Activated naive CD4-positive, alpha-beta T cell (primary cell): ENCODE measurements at places on chromosomes 11 and 22.

DNA sequence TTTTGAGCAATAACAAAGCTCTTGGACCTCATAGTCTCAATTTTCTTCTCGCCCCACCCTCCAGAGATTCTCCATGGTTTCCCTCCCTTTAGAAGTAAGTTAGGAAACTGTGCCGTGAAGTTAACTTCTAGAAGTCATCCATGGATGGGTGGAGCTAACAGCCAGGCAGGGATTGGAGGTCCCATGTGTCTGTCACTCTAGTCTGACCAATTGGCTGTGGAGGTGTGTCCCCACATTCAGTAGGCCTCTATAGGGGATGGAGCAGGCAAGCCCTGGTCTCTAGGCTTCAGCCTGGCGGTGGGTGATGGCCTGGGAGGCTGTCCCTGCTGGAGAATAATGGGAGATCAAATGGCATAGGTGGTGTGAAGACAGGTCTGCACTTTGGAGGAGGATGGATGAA is 50.7 kb downstream of the TP53I11 start:
- DNase-seq, result no peak

- DNase-seq, result no peak
Measured at GRCh38 chr11:99349151-99349673, 328.5 kb downstream of the CNTN5 start.

DNA sequence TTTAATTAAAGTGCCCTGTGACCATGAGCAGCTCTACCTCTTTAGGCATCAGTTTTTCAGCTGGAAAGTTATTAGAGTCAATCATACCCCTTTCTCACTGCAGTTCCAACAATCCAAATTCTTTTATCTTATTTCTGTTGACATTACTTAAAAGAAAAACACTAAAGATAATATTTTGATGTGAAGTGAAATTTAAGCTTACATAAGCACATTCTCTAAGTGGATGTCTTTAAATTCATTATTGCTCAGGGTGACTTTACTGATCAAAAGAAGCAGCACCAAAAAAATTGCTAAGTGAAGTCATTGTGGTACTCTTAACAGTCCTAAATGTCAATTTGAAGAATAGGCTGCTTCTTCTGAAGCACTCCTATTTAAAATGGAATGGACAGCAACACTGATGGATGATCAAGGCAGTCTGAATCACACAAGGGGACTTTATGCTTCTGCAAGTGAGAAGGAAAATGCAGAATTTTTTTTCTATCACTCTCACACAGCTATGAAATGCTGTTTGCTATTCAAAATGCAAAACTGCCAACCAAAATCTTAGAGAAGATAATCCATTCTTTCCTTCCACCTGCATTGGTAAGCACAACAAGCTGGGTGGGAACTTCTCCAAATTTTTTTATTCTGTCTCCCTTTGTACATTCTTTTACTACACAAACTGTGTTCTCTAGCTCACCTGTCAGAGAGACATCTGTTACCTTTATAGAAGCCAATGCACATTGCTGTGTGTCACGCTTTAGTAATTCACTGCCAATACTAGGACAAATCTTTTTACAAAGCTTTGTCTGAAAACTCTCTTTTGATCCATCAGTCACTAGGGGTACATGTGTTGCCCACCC is 179.9 kb downstream of the GRIA4 start:
- DNase-seq, result no peak

GRCh38 chr11:78253797-78254196 is 65.1 kb downstream of the USP35 start:
- no peak for DNase-seq

DNA sequence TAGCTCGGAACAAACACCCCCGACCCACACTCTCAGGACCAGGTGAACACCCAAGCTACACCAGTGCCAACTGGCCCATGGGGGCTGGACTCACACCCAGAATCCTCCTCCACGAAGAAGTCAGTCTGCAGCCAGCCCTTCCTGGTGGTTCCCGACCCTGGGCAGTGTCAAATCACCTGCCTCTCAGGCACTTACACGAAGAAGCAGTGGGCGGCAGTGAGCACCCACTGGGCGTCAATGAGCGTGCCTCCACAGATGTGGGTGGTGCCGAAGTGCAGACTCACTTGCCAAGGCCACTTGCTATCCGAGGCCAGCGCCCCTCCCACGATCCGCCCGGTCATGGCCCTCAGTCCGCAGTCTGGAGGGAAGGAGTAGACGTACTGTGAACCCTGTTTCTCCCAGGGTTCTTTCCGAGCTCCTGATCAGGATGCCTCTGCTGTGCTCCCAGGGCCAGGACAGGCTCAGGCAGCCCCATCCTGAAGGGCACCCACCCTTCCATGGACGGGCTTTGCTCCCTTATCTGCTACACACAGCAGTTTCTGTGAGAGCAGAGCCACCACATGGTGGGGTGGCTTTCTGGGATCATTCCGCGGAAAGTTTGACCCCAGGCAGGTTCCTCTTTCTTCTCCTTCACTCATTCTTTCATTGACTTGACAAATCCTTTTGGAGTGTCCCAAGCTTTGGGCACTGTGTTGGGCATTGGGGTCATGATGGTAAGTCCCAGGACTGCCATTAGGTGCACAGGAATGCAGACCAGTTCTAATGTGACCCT is 19.4 kb downstream of the TMPRSS13 start:
- DNase-seq, result no peak

DNA sequence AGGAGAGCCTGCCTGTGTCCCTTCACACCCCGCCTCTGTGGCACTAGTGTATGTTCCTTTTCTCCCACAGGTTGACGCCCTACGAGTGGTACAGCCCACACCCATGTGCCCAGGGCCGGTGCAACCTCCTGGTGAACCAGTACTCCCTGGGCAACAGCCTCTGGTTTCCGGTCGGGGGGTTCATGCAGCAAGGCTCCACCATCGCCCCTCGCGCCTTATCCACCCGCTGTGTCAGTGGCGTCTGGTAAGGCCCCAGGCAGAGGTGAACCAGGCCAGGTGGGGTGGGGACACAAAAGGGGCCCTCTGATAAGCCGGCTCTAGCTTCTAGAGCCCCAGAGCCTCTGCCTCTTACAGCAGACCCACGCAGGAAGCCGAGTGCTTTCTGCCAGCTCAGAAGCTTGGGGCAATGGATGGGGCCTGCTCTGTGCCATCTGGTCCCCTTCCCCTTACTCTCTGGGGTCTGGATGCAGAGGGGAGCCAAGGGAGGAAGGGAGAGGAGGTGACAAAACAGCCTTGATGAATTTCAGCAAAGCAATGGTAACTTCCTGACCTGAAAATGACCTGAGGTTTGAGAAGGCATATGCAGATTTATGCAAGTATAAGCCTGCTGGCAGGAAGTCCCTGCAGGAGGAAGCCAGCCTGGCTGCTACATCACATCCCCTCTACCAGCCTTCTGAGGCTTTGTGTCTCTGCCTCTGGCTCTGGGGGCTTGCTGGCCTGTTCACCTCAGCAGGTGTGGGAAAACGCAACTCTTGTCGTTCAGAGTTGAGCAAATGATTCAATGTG is 67.0 kb upstream of the TBCEL start:
- no peak for DNase-seq

- no peak for DNase-seq
Measured at GRCh38 chr11:27406498-27407354, 43.7 kb upstream of the CCDC34 start.

DNA sequence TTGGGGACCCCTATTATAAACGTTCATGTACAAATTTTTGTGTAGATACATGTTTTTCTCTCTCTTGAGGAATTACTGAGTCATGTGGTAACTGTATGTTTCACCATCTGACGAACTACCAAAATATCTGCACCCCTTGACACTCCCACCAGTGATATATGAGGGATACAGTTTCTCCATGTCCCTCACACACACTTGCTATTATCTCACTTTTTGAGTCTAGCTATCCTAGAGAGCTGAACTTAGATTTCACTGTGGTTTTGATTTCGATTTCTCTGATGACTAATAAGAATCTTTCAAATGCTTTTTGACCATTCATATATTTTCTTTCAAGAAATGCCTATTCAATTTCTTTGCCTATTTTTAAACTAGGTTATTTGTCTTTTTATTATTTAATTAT is 200.2 kb downstream of the PGR start:
- DNase-seq, result no peak

GRCh38 chr11:6931146-6931713 is 5.0 kb downstream of the ZNF215 start:
- DNase-seq, result no peak

DNA sequence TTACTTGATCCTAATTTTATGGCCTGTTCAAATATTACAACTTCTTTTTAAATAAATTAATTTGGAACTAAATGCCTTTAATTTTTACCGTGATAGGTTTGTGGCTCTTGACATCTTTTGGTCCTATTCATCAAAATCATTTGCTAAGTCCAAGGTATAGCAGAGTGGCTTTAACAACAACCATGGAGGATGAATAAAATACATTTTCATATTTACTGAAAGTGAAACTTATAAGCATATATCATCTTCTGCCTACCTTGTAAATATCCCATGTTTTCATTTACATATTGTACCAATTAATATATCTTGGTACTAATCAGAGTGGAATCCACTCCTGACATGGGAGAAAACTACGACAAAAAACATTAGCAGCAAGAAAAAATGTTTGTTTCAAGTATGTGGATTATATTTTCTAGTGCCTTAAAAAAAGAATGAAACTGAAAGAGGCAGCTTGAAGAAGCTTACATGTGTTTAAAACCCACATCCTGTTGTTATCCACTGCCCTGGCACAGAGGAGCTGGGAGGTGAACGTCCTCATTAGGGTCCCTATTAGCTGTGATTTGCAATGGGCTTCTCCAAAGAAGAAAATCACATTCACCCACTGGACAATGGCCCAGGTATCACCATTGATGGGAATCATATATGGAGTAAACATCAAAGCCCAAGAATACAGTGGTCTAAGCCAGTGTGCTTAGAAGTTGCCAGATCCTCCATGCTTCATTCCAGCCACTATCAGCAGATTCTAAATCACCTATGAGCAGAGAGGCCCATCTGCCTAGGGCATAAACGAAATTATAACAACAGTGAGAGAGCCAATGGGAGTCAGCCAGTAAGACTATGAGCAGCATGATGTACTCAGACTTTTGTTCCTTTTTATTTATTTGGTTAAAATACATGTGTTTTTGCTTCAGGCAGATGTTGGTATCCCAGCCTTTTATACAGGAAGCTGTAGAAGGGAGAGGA is 84.7 kb downstream of the MAML2 start:
- DNase-seq, result peak; percentile 13

GRCh38 chr11:125874556-125875124 is 12.8 kb upstream of the HYLS1 start:
- no peak for DNase-seq

DNA sequence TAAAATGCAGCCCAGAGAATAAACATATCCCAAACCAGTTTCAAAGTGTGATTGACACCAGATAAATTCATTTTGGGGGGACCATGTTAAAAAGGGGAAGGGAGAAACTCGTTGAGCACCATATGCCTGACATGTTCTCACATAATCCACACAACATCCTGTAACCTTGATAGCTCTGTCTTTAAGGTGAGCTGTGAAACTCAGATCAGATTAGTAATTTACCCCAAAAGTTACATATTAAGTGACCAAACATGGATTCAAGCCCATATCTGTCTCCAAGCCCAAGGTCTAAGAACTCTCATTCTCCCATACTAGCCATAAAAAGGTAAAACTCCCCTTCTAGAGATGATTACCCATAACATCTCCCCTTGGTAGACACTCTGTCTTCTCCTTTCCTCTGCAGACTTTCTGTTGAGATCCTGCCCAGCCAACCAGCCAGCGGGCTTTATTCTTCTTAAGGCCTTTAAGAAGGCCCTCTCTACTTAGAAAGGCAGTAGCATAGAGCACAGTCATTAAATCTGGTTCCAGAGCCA is 150.7 kb downstream of the CCDC34 start:
- no peak for DNase-seq

GRCh38 chr11:76674517-76675400 is 4.2 kb upstream of the LRRC32 start:
- no peak for DNase-seq

GRCh38 chr22:35465109-35465701 is 65.3 kb downstream of the MCM5 start:
- DNase-seq, result no peak

GRCh38 chr11:21485006-21485405 is 707.9 kb upstream of the ANO5 start:
- DNase-seq, result no peak

GRCh38 chr11:120704256-120704750 is 192.8 kb downstream of the GRIK4 start:
- DNase-seq, result no peak

- no peak for DNase-seq
Measured at GRCh38 chr11:4054643-4055042, 40.0 kb upstream of the RRM1 start.

DNA sequence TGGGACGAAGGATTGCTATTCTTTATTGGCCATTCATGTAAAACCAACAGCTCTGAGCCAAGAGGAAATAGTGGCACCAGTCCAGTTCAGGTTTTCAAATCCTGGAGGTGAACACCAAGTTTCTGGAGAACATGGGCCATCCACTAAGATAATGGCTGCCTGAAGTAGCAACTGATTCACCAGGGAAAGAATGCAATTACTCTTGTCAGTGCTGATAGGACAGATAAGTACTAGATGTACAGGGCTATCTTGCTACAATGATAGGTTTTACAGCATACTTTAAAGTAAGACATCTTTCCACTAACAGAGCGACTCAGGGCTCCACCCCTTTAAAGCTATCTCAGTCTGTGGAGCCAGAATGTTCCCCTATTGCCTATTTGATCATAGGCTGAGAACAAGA is 36.8 kb upstream of the APOA1 start:
- DNase-seq, result no peak

DNA sequence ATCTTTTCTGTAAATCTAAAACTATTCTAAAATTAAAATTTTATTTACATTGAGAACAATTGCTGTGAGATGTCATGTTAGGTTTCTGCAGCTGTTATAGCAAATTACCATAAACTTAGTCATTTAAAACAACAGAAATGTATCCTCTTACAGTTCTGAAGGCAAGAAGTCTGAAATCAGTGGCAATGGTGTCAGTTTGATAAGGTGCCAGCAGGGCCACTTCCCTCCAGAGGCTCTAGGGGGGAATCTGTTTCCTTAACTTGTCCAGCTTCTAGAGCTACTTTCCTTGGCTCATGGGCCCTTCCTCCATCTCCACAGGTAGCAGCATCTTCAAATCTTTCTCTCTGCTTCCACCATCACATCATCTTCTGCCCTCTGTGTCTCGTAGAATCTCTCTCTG is 23.0 kb downstream of the MOGAT2 start:
- DNase-seq, result no peak

GRCh38 chr11:130622141-130622542 is 173.7 kb downstream of the ADAMTS15 start:
- DNase-seq, result no peak

- no peak for DNase-seq
Measured at GRCh38 chr22:28593299-28593698, 86.3 kb downstream of the TTC28 start.

DNA sequence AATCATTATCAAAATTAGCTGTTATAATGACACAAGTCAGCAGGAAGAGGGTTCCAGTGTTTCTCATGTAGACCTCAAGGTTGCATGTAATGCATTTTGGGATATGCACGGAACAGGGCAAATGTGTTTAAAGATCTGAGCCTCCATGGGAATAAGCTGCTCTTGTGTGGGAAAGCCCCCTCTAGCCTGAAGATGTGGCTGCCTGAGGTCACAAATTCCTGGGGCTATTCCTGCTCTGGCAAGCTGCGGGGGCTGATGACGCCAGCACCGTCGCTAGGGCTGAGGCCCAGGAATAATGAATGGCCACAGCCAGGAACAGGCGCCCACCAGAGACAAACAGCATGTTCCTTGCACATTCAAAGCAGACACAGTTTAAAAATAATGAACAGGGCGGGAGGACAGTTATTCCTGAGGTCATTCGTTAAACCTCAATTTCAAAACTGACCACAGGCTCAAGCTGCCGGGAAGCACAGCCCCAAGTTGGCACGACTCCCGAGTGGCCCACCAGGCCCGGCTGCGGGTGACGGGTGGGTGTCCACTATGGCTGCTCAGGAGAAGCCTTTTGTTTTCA is 11.7 kb downstream of the OSBPL5 start:
- DNase-seq, result no peak

- no peak for DNase-seq
Measured at GRCh38 chr11:101296896-101297295, 167.3 kb upstream of the PGR start.
